ENCODE measurements at places on chromosomes 4 and X. TPM values are rescaled to one million over a fixed set of nuclear protein-coding genes. Genes with fewer than 3 reads are reported as not detected.

- no peak for DNase-seq
Observed at GRCh38 chr4:163665521-163666331, 171.2 kb downstream of the TMA16 start.

DNA sequence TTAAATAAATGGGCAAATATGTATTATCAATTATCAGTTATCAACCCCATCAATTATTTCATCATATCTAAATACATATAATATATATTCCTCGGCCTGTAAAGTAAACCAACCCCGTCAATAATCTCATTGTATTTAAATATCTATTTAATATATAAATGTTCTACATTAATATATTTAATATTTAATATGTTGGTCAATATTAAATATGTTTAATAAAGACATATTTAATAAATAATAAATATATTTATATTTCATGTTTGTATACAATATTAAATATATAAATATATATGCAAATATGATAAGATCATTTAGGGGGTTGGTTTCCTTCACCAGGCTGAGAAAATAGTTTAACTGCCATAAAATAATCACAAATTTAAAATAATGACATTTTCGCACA is 6.4 kb upstream of the TMEM144 start:
- no peak for DNase-seq

Gene TMSB15C
- total RNA-seq: 0.10 TPM

Gene SLC26A1
- not detected for total RNA-seq

Gene TCEAL7
- total RNA-seq: 4.0 TPM

DNA sequence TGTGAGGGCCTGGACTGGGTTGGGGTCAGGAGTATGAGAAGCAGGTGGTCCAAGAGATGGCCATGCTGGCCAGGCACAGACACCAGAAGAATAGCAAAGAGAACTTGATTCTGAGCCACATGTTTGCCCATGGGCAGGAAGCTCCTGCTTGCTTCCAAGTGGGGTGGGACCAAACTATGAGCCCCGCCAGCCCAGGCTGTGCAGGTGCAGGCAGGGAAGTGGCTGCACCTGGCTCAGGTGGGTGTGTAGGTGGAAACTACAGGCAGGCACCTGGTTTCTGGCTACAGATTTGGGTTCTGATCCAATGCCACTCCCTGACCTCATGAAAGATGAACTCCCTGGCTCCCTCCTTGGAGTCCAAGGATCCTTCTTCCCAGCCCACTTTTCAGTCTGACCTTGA is 207.9 kb upstream of the KLF3 start:
- no peak for DNase-seq

DNA sequence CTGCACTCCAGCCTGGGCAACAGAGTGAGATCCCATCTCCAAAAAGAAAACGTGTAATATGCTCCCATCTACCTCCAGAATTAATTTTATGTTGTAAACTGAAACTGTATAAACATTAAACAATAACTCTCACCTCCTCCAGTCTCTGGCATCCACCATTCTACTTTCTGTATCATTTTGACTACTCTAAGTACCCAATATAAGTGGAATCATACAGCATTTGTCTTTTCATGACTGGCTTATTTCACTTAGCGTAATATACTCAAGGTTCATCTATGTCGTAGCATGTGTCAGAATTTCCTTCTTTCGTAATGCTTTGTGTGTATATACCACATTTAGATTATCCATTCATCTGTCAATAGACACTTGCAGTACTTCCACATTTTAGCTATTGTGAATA is 20.6 kb downstream of the F8 start:
- DNase-seq: no peak

Gene GLRA2
- not detected for total RNA-seq

GRCh38 chr4:17809667-17810066 is 890 bp downstream of the DCAF16 start:
- no peak for DNase-seq

Gene NFKB1
- total RNA-seq: 19.0 TPM

DNA sequence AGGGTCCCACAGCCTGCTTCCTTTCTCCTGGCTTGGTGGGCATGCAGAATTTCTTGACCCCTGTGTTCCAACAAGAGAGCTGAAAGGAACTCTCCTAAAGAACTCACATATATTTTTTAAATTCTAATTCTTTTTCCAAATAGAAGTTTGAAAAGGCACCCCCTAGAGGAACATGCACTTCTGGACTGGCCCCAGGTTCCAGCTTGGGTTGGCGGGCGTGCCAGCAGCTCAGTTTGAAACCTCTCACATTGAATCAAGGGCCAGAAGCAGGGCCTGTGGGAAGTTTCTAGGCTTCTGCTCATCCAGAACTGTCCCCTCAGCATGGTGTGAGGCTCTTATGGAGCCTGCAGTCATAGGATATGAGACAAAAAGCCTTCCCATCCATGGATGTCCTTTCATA is 132.6 kb downstream of the ATG4A start:
- DNase-seq: no peak

Measured in left ventricle myocardium superior (tissue), 1 donor.